SIG-M5 (cell line): ENCODE measurements at places on chromosomes 16 and 17.

DNA sequence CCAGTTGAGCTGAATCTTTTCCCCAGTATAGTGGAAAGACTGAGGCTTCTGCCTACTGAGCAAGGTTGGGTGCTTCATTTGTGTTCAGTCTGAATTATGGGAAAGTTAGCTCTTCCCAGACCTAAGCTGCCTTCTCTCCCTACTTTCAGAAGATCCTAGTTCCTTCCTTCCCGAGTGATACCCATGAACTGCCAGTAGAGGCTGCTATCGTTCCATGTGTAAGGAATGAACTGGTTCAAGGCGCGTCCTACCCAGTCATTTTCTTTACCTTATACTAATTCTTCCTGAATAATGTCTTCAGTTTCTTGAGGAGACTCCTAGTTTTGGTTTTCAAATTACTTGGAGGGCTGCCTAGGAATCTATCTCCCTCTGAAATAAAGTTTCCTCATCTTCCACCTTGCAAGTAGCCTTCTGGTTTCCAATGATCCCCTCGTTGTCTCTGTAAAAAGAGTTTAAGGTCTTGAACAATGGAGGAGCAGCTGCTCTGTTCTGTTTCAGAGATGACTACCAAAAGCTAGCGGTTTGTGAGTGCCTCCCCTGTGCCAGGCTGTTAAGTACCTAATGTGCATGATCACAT lies 934 bp upstream of the AOC2 start:
- no peak for DNase-seq

GRCh38 chr16:88413631-88414030 lies 30.9 kb downstream of the ZNF469 start:
- no peak for DNase-seq

DNA sequence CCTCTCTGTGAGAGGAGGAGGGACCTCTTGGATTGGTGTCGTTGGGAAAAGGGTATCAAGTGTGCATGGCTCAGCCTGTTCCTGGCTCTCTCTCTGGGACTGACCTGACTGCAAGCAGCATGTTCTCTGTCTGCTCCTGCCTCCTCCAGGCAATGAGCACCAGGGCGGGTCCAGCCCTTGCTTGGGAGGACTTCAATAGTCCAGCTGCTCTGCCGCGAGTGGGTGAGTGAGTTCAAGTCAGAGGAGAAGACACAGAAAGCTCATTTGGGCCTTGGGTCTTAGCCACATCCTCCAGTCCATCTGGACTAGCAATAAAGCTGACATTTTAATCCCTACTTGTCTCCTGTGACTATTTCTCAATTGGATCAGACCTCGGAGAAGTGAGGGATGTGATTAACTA lies 25.2 kb upstream of the TNS4 start:
- DNase-seq: no peak

- no peak for DNase-seq
Observed at GRCh38 chr16:24062270-24062817, 193.8 kb upstream of the CACNG3 start.

DNA sequence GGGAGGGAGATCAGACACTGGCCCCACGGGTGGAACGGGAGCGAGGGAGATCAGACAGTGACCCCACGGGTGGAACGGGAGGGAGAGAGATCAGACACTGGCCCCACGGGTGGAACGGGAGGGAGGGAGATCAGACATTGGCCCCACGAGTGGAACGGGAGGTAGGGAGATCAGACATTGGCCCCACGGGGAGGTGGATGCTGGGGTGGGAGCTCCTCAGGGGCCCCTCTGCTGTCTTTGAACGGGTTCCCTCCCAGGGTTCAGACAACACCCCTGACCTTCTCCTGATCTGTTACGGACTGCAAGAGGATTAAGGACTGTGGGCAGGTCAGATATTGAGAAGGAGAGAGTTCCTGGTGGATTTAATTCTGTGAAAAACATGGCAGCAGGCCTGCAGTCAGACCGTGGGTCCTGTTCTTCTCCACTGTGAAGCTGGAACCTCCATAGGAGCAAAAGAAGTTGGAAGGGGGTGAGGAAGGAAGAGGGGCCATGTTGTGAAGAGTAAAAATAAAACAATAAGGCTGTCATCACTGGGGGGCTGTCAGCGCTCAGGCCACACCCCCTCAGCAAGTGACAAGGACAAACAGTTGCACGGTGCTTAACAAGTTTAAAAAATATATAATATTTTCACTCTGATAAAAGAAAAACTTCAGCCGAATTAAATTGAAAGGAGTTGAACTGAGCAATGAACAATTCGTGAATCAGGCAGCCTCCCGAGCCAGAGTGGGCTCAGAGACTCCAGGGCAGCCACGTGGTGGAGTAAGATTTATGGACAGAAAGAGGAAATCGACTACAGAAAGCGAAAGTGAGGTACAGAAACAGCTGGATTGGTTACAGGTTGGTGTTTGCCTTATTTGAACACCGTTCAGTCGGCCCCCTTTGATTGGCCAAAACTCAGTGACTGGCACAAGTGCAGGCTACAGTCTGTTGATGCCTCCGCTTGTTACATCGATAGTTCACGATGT lies 348.7 kb upstream of the TNRC6C start:
- no peak for DNase-seq

GRCh38 chr16:80683646-80684045 lies 120.8 kb downstream of the CDYL2 start:
- no peak for DNase-seq

DNA sequence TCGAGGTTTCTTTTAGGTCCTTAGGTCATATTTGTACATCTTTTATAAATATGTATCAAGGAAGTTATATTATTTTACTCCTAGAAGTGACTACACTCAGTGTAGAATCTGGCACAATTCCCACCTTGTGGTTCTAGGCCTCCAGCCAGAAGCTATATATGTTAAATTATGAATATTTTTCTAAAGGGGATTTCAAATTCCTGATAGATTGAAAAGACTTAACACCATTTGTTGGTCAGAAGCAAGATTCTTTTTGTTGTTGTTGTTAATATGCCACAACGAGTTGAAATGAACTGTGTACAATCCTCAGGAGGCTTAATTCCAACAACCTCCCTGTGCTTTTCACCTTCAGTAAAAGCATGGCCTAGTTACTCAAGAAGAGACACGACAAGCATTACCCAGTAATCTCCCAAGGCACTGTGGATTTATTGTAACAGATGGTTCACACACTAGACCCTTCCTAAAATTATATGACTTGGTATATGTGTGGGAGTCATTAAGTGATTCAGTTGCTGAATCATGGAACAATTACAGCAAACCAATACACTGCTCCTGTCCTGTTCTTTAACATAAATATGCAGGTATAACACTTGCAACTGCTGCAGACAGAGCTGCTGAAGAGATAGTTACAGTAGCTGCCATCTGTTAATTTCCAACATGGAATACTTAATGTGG lies 964.4 kb upstream of the GOT2 start:
- no peak for DNase-seq

- no peak for DNase-seq
Observed at GRCh38 chr17:38897671-38898290, 27.6 kb upstream of the LASP1NB start.

DNA sequence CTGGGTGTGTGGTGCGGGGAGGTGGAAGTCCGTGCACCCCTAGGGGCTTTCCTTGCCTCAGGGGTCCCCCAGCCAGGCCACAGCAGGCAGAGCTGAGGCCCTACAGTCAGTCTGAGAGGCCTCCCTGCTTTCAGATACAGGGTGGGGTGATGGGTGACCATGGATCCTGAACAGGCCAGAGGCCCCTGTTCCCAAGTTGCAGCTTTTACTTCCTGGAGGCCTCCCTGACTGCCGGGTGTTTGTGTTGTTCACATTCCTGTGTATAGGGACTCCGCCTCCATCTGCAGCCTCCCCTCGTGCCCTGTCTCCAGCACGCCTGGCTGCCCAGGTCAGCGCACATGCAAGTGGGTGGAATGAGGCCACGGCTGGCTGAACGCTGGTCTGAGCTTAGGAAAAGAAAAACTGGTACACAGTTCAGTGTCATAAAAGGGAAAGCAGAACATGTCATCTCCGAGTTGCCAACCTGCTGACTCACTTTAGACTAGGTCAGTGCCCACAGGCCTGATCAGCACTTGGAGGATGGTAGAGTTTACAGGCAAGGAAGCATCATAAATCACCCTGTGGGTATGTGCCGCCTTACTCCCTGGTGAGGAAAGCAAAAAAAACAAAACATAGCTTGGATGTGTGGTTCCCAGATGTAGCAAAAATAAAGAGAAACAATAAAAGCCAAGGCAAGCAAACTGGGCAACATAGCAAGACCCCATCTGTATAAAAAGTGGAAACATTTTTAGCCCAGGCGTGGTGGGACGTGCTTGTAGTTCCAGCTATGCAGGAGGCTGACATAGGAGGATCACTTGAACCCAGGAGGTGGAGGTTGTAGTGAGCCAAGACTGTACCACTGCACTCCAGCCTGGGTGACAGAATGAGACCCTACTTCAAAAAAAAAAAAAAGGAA lies 6.2 kb upstream of the SLC7A6 start:
- DNase-seq: no peak

- DNase-seq: no peak
Observed at GRCh38 chr17:82487910-82488309, 29.4 kb downstream of the NARF start.

GRCh38 chr16:468068-468821 lies 42.8 kb downstream of the RAB11FIP3 start:
- no peak for DNase-seq

GRCh38 chr17:39939588-39940419 lies 12.3 kb downstream of the LRRC3C start:
- DNase-seq: no peak

DNA sequence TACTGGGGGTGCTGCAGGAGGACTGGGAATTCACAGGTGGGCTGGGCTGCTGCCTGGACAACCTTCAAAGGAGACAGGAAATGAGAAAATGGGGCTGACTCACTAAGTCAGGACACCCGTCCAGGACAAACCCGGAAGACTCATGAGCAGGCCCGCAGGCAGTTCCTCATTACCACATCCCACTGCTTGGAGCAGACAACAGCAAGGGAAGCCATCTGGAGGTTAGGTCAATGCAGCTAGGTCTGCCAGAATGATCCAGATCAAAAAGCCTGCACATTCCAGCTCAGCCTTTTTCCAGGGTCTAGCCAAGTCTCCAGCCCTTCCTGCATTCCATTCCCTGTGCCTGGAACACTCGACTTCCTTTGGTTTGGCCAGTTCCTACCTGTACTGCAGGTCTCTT lies 536.5 kb upstream of the CDH11 start:
- no peak for DNase-seq

- DNase-seq: no peak
Observed at GRCh38 chr16:78799429-78799828, 700.0 kb downstream of the WWOX start.

- DNase-seq: no peak
Observed at GRCh38 chr16:77807-78443, at the start of gene MPG. Gene MPG (plus strand): TSS chr16:78225. CDS start chr16:78310, 85 bp downstream.

GRCh38 chr17:17766744-17767120 lies 70.1 kb downstream of the SREBF1 start:
- DNase-seq: no peak

DNA sequence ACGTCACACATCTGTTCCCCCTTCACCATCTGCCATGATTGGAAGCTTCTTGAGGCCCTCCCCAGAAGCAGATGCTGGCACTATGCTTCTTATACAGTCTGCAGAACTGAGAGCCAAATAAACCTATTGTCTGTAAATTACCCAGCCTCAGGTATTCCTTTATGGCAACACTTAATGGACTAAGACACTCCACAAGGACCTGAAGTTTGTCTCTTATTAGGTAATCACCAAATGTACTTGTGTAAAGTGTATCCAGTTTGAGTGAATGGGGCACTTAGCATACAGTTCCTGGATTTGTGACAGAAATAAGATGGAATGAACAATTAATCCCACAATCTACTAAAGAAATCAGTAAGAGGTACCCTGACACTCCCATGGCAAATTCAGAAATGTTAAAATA lies 105.3 kb downstream of the SLC39A11 start:
- DNase-seq: no peak

DNA sequence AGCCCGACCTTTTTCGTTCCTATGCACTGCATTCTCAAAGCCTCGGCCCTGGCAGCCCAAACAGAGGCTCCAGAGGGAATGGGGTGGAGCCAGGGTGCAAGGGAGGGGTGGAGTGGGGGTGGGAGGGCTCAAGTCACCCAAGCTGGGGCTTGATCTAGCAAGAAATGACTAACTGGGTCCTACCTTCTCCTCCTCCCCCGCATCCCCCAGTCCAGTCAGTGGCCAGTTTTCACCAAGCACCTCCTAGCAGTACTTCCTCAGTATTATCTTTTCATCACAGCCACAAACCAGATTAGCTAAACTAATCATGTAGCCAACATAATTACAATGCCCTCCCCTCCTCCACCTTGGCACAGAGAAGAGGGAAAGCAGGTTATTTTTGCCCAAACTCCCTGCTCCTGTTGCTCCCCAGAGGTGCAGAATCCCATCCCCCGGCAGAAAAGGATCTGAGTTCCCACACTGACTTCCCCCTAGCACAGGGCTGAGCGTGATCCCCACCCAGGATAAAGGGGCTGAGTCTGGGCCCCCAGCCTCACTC lies 2.2 kb downstream of the JUP start:
- no peak for DNase-seq

DNA sequence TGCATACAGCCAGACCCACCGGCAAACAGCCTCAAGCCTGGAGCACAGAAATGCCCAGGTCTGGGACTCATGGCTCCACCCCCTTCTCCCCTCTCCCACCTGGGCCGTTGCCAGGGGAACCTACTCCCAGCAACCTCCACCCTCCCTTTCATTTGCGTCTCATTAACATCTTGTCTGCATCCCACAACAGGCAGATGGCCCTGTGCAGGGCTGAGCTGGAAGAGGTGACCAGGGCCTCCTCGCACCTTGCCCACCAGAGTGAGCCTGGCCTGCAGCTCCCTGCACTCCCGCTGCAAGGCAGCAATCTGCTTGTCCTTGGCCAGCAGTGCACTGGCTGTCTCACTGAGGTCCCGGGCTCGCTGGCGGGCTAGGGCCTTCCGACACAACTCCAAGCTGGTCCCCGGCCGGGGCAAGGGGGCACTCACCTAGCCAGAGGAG lies 3.3 kb downstream of the TSPOAP1 start:
- no peak for DNase-seq

DNA sequence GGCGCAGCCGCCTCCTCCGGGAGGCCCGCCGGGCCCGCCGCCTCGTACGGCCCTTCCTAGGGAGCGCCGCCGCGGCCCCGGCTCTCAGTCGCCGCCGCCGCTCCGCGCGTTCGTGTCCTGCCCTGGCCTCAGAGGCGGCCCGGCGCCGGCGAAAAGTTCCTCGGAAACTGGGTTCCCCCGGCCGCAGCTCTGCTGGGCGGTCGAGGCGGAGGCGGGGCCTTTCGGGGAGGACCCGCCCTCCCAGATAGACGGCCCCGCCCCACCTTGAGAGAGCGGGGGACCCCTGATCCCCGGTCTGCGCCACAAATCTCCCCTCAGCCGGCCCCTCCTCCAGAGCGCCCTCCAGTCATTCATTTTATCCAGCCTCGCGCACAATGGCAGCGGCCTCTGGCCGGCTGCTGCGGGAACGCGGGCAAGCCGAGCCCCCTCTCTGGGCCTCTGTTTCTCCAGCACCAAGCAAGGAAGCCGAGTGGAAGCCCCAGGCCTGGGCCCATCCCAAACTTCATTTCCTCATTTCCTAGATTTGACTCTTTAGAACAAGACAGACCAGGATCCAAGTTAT lies at the start of gene SREBF1:
Gene SREBF1 (minus strand): TSS at position 169 of the 562 bp plus-strand sequence. CDS start 169 bp downstream, outside the sequence.
- DNase-seq: no peak
